HTR-8/SVneo (cell line): ENCODE measurements at places on chromosomes 1 and 21.

GRCh38 chr1:49166031-49166430 lies 389.3 kb upstream of the BEND5 start:
- no peak for DNase-seq

GRCh38 chr1:200561856-200562214 lies 58.7 kb downstream of the KIF14 start:
- no peak for DNase-seq

DNA sequence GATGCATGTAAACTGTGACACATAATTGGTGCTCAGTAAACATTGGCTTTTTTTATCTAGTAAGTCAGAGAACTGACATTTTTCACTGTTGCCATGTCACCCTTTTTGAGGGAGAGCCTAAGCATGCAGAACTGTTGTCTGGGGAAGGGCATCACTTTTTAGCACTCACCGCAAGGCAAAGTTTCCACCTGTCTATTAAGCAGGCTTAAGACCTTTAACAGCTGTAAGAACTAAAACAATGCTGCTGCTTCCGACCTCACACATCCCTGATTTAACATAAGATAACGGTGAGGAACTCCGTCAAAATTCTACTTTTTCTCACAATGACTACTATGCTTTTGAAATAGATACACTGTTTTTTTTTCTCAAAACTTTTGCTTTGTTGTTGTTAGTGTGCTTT lies 554.8 kb downstream of the NUF2 start:
- no peak for DNase-seq

GRCh38 chr1:35883635-35884101 lies 659 bp downstream of the AGO1 start:
- DNase-seq = peak; percentile 66

DNA sequence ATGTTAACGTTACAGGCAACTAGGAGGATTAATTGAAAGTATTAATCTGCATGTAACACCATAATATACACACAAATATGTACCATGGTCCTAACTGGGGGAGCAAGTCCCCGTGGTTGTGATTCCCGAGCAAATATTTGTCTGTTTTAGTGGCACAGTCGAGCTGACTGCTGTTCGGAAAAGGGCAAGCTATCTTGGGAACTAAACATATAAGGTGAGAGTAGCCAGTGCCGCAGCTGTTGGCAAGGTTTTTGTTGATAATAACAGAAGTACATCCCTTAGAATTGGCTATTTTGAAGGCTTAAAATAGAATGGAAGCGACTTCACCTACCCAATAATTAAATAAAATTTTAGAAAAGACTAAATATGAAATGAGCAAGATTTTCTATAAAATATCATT lies 45.5 kb downstream of the UCHL5 start:
- DNase-seq = no peak

- peak; percentile 56 for DNase-seq
Measured at GRCh38 chr1:108828074-108828961, 28.6 kb downstream of the AKNAD1 start.

GRCh38 chr1:235366286-235366685 lies 941 bp upstream of the TBCE start:
- no peak for DNase-seq

DNA sequence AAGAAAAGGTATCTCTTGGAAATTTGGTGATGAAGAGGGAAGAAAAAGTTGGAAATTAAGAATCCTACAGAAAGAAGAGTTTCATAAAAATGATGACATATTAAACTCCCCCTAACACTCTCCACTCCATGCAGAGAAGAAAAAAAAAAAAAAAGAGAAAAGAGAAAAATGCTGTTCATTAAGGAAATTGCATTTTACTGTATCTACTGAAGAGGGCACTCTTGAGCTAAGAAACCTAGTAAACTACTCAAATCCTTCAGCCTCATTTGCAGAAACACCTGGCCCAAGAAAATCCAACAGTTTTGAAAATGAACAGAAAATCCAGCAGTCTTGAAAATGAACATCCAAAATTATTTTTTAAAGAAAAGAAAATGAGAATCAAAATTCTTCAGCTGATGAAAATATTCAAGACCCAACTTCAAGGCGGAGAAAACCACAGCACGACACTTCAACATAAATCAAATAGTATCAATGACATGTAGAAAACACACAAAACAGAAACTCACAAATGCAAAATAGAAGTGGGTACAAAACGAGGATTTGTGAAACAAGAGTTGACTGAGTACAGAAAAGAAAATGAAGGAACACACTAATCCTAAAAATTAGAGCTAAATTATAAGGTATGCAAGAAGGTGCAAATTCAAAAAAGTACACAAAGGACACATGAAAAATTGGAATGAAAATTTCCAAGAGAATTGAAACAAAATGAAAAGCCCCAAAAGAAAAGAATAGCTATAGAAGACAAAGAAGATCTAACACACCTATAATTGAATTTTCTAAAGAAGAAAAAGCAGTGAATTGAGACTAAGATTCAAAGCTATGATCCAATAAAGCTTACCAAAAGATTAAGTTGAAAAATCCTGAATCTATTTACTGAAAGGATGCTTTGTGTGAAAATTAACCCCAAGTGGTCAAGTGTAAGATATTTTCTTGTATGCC lies 73.2 kb upstream of the DNAJC6 start:
- peak; percentile 43 for DNase-seq

GRCh38 chr1:228748029-228748428 lies 12.8 kb downstream of the RHOU start:
- DNase-seq = no peak

DNA sequence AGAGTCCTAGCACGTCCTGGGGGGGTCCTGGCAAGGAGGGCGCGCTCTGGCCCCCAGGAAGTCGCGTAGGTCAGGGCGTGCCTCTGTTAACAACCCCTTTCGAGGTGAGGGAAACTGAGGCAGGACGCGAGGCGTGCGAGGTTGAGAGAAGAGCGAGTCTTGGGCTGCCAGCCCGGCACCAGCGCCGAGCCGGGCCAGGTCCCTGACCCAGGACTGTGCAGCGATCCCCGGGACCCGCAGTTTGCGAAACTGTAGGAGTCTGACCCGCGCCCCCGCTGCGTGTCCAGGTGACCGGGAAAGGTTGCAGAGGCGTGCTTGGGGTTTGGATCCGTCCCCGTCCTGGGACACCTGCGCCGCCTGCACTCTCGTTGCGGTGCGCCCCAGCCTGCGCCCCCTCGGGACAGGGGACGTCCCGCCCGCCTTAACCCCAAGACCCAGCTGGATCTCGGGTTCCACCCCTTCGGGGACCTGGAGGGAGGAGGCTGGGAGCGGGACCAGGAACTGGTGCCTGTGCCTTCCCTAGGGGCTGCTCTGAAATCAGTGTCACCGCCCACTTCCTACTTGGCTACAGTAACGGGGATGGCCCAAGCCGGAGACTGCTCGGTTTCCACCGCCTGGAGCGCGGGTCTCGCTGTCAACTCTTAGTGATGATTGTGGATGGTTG lies 493 bp downstream of the DISC1 start:
- peak; percentile 59 for DNase-seq

GRCh38 chr1:184473176-184473966 lies 86.5 kb downstream of the C1orf21 start:
- no peak for DNase-seq

DNA sequence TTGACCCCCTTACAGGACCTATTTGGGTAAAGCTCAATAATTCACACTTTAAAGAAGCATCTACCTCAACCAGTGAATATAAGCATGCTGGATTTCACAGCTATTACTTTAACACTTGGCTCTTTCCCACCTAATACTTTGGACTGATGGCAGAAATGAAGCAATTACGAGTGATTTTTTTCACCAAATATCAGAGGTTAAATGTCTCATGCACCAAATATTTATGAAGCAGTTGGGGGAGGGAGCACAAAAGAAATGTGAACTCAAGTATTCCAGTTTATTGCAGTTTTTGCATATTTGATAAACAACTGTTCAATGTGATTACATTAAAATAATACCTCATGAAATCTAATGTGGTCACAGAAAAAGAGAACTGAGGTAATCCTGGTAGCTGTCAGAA lies 223.6 kb downstream of the LRRC7 start:
- peak; percentile 2 for DNase-seq

DNA sequence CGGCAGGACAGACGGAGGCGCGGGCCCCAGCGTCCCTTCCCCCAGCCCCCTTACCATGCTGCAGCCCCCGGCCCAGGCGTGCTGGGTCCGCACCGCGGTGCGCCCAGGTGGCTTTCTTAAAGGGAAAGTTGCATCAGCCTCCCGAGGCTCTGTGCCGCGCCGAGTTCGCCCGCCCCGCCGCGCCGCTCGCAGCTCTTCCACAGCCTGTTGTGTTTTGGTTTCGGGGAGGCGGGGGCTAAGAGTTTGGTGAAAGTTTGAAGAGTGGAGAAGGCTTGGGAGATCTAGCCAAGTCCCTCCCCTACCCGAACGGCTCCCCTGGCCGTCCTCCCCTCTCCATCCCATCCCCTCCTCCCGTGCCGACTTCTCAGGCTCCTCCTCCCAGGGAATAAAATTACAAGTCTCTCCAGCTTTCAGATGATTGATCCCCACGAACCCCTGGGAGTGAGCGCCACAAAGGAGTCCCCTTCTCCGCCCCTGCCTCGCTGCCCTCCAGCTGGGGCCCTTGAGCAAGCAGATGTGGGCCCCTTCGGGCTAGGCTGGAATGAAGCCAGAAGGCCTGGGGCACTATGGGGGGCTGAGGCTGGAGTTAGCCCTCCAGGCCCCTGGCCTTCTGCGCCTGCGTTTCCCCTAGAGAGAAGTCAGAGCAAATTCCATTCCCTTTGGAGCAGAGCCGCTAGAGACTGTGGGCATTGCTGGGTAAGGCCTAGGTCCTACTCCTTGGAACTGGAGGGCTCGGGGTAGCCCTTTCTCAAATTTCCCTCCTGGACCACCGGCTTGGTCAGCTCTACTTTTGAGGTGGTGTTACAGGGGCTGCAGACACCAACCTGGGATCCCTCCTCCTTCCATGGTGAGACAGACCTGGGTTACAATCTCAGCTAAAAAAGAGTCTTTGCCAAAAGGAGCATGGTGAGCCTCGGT lies at the start of gene SLC6A9:
Gene SLC6A9, minus strand, starts transcription at position 211 of the 918 bp plus-strand sequence. CDS start 7,185 bp downstream, outside the sequence.
- DNase-seq = no peak

GRCh38 chr1:82441402-82441801 lies 640.7 kb downstream of the ADGRL2 start:
- no peak for DNase-seq

DNA sequence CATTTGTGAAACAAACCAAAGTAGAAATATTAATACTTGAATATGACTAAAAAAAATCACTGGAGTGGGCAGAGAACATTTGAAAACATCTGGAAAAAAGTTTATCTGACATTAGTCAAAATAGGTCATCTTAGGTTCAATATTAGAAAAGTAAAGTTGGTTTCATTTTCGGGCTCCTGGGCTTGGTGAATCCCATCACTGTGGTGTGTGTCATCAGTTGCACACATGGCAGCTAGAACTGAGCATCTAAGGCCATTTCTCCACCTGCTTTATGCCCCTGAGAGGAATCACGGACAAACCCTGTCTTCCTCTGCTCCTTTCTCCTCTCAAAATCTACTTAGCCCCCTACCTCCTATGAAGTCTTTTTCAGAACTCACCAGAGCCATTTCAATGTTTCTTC lies 5.4 kb downstream of the HSD11B1 start:
- no peak for DNase-seq

DNA sequence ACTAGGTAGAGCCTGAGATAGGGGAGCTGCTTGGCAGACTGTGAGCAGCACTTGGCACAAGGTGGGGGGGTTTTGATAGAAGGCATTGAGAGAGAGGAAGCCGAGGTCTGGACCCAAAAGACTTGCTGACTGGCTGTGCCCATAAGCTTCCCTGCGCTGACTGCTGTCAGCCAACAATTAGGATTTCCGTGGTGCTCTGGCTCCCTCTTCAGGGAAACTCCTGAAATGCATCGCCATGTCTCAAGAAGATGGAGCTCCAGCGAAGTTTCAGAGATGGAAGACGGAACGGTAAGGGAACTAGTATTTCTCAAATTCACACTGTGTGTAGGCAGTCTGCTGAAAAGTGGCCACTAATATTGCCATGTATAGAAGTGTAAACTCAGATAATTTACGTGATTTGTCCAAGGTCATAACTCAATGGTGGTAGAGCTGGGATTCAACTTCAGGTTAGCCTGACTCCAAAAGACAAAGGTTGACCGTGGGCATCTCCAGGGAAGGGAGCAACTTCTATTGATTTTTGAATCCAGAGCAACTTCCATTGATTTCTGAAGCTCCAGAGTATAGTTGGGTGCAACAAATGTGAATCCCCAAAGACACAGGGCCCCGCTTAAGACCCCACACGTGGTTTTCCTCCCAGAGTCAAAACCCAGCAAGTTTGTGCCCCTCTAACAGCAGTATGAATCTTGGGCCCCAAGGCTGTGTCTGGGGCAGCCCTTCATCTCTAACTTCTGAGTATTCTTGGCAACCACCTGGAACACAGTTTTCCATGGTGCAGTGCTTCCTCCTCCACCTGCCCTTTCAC lies 44.5 kb upstream of the CRNN start:
- DNase-seq = peak; percentile 58

DNA sequence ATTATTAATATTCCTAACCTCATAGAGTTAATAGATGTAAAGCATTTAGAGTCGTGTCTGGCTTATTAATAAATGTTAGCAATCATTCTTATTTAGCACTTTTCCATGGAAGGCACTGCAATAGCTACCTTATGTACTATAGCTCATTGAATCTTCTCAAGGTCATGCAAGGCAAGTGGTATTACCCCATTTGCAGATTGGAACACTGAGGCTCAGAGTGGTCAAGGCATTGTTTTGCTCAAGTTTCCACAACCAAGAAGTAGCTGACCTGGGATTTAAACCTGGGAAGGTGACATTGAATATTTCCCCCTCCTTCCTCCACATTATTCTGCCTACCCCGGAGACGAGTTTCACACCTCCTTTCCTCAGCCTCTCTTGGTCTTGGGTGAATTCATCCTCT lies 37.8 kb upstream of the EYA3 start:
- no peak for DNase-seq

DNA sequence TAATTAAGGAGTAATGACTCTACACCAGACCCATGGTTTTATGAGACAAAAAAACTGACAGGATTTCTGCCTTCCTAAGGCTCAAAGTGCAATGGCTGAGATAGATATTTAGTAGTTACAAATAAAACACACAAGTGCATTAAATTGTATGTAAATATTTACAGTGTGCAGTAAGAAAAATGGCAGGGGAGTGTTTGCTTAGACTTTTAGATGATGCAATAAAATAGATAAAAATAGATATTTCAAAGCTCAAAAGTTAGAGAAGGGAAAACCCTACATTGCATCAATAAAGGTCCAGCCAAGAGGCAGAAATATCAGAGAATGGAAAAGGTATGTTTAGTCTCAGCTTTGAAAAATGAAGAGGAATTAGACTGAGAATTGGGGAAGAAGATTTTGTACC lies 226.3 kb upstream of the FGGY start:
- no peak for DNase-seq

DNA sequence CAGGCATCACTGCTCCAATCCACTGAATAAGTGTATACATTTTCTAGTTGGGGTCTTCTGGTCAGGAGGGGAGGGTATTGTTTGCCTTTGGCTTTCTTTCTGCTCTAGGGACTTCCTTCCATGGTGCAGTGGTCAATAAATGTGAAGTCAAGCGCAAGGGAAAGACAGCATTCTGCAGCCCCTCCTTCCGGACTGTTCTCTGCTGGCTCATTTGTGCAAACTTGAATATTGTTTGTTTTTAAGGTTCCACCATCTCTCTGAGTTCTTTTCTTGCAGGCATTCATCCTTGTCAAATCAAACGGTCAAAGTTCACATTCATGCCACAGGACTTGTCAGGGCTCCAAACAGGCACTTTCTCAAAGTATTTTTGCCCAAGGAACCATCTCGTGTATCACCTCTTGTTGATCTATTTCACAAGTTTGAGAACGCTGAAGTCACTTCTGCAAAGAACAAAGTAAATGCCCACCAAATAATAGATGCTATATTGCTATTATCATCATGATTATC lies 205.6 kb upstream of the KAZN start:
- DNase-seq = no peak

- DNase-seq = no peak
Measured at GRCh38 chr1:3584915-3585314, 26.4 kb downstream of the MEGF6 start.

GRCh38 chr1:40703316-40703715 lies 11.8 kb downstream of the NFYC start:
- DNase-seq = peak; percentile 72
